Activated CD4-positive, CD25-positive, alpha-beta regulatory T cell treated with anti-CD3 and anti-CD28 coated beads, Interleukin-2, amount 50 U/mL, for 24 hours (primary cell): ENCODE measurements at places on chromosomes 5 and 9.

GRCh38 chr9:36813154-36813553 lies 220.9 kb downstream of the PAX5 start:
- ATAC-seq = no peak

- no peak for ATAC-seq
These were observed 27.9 kb upstream of the FBXL17 start for GRCh38 chr5:108409786-108410185.

GRCh38 chr5:68240202-68240601 lies 24.6 kb downstream of the PIK3R1 start:
- ATAC-seq = no peak

DNA sequence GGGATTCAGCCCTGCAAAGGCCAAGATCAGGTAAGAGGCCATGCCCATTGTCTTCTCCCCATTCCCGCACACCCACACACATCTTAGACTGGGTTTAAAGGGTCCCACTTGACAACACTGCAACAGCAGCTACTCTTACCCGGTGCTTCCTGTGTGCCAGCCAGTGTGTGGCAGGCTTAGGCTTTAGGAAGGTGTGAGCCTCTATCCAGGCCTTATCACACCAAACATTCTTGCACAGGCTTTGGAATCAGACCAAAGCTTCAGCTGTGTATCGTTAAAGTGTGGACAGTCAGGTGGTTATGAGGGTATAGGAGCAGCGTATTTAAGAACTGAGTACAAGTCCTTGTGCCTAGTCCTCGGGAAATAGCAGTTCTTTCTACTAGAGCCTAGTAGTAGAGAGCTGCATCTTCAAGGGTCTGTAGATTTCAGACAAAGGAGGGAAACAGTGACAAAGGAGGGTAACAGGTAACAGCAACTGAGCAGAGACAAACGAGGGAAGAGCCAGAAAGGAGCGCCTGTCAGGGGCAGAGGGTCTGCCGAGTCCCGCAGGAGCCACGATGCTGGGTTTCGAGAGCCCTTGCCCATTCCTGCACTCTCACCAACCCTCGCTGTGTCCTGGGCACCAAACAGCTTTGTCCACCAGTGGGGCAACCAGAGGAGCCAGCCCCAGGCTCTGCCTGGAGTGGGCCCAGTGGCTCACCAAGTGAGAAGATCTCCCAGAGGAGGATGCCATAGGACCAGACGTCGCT lies 30.9 kb downstream of the CSF1R start:
- no peak for ATAC-seq
